ENCODE measurements at places on chromosomes 5 and 9.

- DNase-seq, result no peak
Observed at GRCh38 chr5:7515284-7515914, 119.5 kb downstream of the ADCY2 start.

DNA sequence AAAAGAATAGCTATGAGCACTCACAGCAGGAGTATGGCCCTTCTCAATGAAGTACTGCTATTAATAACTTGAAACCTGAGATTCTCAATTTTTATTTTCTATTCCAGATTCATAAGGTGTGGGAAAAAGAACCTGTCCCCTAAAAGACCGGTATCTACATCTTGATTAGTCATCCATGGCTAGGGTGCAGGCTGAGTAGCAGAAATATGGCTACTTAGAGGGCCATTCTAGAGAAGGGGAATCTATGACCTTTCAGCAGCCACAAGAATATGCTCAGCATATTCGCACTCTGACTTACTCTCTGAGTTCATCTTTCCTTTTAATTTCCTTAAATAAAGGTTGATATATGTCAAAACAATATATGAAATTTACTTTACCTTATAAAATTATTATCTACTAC lies 27.7 kb downstream of the WDR36 start:
- no peak for DNase-seq

DNA sequence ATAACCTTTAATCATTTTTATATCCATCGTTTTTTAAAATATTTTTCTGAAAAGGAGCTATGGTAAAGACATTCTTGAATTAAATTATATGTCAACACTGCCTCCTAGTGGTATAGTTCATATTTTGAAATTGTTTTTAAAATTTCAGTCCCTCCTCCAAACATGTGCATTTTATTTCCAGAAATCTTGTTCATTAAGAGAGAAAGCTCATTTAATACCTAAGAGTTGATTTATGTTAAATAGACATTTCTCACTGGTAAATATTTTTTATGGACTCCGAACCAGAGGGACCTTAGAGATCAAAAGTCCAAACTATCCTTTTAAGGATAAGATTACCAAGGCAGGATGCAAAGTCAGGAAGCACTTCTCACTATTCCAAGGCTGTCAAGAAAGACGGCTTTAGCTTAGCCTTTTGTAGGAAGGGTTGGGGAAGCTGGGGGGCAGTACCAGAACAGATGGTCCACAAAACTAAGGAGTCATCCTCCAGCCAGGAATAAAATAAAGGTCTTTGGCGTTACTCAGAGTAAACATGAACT lies 21.6 kb downstream of the BHMT start:
- no peak for DNase-seq

DNA sequence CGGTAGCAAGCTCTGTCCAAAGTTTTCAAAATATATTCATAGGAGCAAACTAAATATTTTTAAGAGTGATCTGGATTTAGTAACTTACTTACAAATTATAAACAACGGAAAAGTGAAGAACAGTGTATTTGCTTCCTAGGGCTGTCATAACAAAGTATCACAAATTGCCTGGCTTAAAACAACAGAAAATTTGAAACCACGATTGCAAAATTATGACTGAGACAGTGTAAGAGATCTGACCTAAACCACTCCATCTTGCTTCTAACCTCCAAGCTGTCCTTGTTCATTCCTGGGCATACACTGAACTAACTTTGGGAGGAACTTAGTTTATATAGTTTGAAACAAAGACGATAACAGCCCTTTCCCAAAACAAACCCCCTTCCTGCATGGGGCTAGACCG lies 202.0 kb upstream of the CDH6 start:
- no peak for DNase-seq

- DNase-seq, result peak; percentile 24
Observed at GRCh38 chr9:92328225-92328624, 2.5 kb downstream of the CENPP start.

GRCh38 chr9:104506565-104506964 lies 2.5 kb downstream of the OR13F1 start:
- DNase-seq, result no peak

- no peak for DNase-seq
Observed at GRCh38 chr9:37611961-37612360, 19.6 kb upstream of the TOMM5 start.

- DNase-seq, result no peak
Observed at GRCh38 chr5:38666668-38667498, 110.4 kb upstream of the LIFR start.

- no peak for DNase-seq
Observed at GRCh38 chr5:110917161-110917875, 154.2 kb upstream of the TSLP start.

DNA sequence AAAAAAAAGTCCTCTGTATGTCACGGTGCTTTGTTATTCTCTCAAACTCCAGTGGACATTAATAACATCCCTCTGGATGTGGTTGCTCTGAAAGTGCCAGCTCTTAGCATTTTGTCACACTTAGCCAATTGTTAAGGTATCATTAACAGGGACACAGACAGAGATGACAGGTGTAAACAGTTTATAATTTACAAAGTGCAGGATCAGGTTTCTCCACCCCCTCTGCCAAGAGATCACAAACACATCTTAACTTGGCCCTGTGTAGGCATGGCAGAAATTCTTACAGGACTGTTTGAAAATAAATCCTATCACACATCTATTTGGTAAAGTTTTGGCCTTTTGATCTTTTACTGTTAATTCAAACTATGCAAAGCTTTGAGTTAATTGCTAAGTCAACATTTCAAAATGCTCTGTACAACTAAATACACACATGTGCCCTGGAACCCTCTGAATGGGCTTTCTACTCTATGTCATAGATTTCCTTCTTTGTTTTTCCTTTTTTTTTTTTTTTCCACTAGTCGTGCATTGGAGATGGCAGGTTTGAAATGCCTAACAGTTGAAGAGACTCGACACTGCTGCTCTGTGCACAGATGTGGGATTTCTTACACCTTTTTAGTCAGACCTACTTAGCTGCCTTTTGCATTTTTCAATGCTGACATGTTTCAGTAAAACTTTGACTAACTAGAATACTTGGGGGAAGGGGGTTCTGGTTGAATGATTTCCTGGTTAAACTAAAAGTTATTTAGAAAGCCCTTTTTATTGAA lies 41.7 kb downstream of the SEMA6A start:
- DNase-seq, result no peak

GRCh38 chr5:116045821-116046220 lies 13.5 kb downstream of the ARL14EPL start:
- no peak for DNase-seq

- no peak for DNase-seq
Observed at GRCh38 chr9:137012694-137013570, 15.1 kb downstream of the ABCA2 start.

DNA sequence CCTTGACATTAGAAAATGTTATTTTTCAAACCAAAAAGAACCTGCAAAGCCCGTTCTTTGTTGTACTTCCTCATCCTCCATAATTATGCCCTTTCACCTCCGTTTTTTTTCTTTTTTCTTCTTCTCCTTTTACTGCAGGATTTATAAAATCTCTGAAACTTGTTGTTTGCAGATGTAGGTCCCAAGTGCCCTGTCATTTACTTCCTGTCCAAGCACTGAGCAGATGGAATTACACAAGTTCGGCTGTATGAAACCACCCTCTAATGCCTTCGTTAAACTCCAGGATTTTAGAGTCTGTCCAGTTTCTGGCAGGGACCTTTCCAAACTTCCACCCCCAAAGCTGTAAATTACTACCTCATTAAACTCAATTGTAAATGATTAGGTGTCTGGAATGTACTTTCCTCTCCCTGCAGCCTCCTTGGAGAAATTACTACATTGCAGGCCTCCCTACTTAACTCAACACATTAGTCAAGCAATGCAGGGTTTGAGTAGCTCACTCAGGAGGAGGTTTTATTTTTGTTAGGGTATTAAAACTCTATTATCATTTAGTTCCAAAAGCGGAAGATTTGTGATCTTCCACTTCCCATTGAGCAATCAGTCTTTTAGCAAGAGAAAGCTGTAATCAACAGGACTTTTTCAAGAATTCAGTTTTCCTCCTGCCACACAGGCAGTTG lies 125.6 kb upstream of the LPAR1 start:
- DNase-seq, result peak; percentile 42

- DNase-seq, result no peak
Observed at GRCh38 chr5:765948-766631, 18.4 kb downstream of the ZDHHC11B start.

DNA sequence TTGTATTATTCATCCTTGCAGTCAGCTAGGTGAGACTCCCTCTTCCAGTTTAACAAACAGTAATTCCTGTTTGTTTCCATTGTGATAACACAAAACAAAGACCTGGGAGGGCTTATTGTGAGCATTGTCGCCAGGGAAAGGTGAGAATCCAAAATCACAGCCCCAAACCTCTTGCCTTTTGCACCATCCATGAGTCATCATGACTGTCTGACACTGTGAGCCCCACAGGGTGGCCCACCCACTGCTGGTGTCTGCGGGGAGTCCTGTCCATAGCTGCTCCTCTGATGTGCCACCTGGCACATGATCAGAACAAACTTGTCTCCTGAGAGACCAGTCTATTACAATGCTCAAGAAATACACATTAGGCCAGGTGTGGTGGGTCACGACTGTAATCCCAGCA lies 33.7 kb upstream of the S1PR3 start:
- no peak for DNase-seq

GRCh38 chr5:150658699-150659265 lies 2.3 kb upstream of the MYOZ3 start:
- no peak for DNase-seq

GRCh38 chr5:72209147-72210115 lies 102.2 kb downstream of the MAP1B start:
- DNase-seq, result no peak

DNA sequence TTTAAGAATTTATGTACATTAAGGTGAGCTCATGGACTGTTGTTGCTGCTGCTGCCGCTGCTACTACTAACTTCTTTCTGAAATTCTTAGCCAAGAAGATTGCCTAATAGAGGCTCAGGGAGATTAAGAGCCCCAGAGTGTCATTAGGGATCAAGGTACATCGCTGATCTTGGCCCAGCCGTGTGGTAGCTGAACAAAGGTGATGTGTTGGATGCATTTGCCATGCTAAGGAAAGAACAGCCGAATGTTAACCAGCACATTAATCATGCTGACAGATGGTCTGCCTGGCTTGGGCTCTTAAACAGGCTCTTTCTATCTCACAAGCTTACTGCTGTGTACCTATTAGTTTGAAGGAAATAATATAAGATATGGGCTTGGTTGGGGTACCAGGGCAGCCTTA lies 137.1 kb downstream of the KCTD16 start:
- DNase-seq, result no peak

DNA sequence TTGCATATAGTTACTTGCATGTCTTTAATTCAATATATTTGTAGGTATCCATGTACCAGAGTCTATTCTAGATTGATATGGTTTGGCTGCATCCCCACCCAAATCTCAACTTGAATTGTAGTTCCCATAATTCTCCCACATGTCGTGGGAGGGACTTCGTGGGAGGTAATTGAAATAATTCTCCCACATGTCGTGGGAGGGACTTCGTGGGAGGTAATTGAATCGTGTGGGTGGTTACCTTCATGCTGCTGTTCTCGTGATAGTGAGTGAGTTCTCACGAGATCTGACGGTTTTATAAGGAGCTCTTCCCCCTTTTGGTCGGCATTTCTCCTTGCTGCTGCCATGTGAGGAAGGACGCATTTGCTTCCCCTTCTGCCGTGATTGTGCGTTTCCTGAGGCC lies 16.5 kb downstream of the FBXL7 start:
- no peak for DNase-seq

GRCh38 chr5:85108471-85108870 lies 723.8 kb upstream of the EDIL3 start:
- no peak for DNase-seq

- no peak for DNase-seq
Observed at GRCh38 chr5:134099939-134100282, 14.6 kb upstream of the TCF7 start.

GRCh38 chr5:36073595-36074216 lies 7.0 kb upstream of the UGT3A2 start:
- peak; percentile 43 for DNase-seq

- no peak for DNase-seq
Observed at GRCh38 chr5:150469718-150470469, 20.4 kb upstream of the RPS14 start.

DNA sequence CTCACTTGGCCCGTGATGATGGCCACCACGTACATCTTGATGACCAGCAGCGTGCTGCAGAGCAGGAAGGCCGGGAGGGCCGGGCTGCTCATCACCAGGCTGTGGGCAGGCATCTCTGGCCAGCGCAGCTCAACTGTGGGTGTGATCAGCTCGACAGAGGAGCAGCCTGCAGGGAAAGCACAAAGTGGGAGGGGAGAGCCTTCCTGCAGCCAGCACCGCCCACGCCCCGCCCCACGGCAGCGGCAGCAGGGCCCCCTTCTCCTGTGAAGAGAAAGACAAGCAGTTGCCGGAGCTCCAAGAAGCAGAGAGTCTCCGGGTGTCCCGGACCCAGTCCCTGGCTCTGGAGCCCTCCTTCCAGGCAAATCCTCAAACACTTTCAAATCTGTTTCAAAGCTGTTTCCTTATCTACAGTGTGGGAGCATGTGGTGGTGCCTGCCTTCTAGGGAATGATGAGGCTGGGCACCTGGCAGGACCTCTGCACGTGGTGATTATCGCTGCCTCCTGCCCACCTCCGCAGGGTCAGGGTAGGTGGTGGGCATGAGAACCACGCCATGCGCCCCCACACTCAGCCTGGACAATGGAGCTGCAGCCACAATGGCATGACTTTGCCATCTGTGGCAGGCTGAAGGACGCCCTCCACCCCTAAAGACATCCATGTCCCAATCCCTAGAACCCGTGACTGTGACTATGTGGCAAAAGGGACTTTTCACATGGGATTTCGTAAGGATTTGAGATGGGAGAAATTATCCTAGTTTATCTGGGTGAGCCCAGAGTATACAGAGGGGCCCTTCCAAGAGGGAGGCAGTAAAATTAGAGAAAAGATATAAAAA lies at the start of gene PTGES:
PTGES (minus strand) TSS at position 143 of the 830 bp plus-strand sequence; CDS start at position 113, 30 bp downstream.
- DNase-seq, result no peak

DNA sequence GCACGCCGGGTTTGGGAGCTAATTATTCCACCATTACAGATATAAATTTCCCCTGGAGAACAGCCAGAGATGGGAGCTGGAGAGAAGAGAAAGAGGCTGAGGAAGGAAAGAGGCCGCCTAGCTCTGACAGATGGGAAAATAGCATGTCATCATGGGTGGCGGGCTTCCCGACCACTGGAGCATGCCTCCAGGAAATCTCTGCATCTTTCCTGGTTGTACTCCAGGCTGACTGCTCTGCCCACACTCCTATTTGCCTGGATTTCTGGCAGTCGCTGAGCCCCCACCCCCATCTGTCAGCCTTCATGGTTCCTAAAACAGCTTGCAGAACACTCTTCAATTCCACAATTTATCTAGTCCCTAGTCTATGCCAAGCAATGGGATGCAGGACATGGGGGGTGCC lies 14.3 kb upstream of the GABRP start:
- DNase-seq, result no peak

- no peak for DNase-seq
Observed at GRCh38 chr5:79513308-79513703, 628 bp downstream of the HOMER1 start.

- DNase-seq, result no peak
Observed at GRCh38 chr5:140113180-140113698, 670 bp upstream of the PURA start.

DNA sequence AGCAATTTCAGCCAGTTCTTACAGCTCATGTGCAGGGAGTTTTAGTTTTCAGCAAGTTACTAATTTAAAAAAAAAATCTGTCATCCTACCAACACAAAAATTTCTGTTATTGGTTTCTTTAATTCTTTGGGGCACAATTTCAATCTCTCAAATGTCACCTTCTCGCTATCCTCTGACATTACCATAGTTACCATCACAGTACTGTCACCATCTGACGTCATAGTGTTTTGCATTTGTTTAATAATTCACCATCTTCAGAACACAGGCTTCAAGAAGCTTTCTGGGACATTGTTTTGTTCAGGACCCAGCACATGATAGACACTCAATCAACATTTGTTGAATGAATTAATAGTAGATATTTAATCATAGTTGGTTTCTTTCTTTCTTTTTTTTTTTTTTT lies 155.1 kb downstream of the PDZD2 start:
- no peak for DNase-seq

Data from HL-60 (cell line).